ENCODE measurements at places on chromosomes 12 and 14. TPM values are rescaled to one million over a fixed set of nuclear protein-coding genes. Genes with fewer than 3 reads are reported as not detected.

ABCD2 gene
- 21.0 TPM for total RNA-seq

RPS6KA5 gene
- 13.4 TPM for total RNA-seq

FGF23 gene
- not detected for total RNA-seq

BCL2L14 gene
- not detected for total RNA-seq

WNT5B gene
- 18.7 TPM for total RNA-seq

RNASE1 gene
- total RNA-seq: 13.1 TPM

PRB4 gene
- total RNA-seq: not detected

RPL10L gene
- not detected for total RNA-seq
